ENCODE measurements at places on chromosomes 1 and 21.
A peak's percentile ranks its signal among the peaks of the same experiment; 100 is the strongest.

GRCh38 chr1:246283771-246284410 is 223.2 kb downstream of the SMYD3 start:
- DNase-seq, result no peak

- DNase-seq, result no peak
These were observed 64.1 kb downstream of the S1PR1 start for GRCh38 chr1:101300916-101301315.

DNA sequence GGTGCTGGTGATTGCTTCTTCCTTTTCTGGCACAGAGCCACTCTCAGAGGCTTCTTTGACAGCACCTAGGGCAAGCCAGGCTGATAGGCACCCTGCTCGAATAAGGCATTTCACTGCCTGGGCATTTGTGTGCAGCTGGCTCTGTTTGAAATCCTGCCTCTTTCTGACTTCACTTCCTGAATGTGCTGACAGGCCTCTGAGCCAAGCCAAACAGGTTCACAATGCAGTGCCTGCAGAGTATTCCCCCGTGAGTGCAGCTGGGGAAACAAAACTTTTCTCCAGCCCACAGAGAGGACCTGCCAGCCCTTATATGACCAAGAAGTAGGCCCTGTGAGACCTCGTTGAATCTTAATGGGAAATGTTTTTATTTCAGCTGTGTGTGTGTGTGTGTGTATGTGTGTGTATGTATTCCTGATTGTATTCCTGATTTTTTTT is 10.4 kb downstream of the JUN start:
- no peak for DNase-seq

- DNase-seq, result no peak
These were observed 17.5 kb downstream of the VASH2 start for GRCh38 chr1:212967801-212968200.

DNA sequence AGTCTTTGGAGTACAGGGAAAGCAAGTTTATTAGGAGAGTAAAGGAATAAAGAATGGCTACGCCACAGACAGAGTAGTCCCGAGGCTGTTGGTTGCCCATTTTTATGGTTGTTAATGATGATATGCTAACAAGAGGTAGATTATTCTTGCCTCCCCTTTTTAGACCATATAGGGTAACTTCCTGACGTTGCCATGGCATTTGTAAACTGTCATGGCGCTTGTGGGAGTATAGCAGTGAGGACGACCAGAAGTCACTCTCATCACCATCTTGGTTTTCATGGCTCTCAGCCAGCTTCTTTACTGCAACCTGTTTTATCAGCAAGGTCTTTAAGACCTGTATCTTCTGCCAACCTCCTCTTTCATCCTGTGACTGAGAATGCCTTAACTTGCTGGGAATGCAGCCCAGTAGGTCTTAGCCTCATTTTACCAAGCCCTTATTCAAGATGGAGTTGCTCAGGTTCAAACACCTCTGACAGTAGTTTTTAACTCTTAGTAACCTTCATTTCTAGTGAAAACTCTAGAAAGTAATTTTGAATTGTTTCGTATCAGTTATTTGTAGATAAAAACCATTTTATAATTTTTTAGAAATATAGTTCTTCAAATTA is 26.2 kb downstream of the TCP10L start:
- no peak for DNase-seq

DNA sequence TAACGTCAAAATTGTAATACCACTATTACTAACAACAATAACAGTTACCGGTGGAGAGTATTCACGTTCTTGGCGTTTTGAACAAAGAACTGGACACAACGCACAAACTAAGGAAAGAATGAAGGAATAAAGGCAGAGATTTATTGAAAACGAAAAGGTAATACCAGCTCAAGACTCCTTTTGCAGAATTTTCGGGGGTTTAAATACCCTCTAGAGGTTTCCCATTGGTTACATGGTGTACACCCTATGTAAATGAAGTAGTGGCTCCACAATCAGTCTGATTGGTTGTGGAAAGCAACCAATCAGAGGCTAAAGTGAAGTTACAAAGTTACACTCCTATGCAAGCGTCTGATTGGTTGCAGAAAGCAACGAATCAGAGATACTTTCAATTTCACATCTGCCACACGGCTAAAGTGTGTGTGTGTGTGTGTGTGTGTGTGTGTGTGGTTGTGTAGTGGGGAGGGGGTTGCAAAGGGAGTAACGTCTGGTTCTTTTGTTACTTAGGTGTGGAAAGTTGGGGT is 1.1 kb upstream of the GTF2B start:
- DNase-seq, result peak; percentile 7
